Mesendoderm (in vitro differentiated cells): ENCODE measurements at places on chromosomes 4 and X.

DNA sequence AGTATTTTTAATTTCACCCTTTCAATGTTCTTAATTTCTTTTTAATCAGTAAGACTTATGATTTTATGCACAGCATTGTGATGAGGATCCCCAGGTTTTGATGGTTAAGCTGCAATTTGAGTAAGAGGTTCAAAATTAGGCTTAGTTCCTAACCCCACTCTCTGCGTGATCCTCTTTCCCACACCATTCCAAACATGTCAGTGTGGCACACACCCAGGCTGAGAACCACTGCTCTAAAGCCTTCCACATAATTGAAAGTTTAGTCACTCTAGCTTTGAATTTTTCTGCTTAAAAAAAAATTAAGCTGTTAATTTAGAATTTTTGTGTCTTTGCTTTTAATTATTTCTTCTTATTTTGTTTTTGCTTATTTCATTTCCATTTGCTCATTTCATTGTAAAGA lies 68.8 kb upstream of the SLC7A11 start:
- no peak for DNase-seq

DNA sequence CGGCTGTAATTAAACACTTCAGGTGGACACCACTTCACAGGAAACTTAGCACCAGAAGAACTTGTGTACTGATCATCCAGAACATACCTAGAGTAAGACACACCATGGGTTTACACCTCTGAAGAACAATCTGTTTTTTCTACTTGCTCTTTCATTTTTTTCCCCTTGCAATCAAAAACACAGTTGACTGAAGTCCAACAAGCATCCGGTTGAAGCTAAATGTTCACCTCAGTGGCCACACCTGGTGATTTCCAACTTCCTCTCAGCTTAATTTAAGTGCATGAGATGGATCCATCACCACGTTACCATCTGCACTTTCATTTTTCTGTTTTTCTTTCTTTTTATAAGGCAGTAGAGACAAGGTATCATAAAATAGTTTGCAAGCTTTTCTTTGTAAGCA lies 4.9 kb upstream of the TXK start:
- no peak for DNase-seq

DNA sequence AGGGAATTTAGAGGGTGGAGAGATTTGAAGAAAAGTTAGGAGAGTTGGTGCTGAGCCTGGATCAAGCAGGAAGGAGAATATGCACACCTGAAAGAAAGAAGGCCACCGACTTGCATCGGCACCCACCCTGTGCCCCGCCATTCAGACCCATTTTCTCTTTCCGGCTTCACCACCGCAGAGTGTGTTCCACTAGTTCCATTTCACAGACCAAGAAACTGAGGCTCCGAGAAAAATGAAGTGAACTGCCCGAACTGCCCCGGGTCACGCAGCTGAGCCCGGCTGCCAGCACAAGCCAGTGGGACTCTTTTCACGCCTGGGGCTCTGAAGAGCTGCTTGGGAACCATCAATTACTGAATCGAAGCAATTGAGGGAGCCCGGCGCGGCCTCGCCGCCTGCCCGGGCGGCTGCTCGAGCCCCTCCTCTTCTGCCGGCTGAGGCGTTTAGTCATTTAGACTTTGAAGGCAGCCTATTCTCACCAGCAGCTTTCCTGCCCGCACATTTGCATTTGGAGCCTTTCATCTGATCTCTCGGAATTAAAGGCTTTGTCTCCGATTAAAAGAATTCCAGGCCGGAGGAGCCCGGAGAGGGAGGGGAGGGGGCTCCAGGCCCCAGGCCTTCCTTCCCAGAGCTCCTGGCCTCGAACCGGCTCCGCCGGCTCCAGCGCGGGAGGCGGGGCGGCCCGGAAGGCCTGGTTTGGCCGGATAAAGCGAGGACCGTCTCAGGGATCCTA lies 140.2 kb upstream of the PJA1 start:
- DNase-seq, result peak; percentile 87

DNA sequence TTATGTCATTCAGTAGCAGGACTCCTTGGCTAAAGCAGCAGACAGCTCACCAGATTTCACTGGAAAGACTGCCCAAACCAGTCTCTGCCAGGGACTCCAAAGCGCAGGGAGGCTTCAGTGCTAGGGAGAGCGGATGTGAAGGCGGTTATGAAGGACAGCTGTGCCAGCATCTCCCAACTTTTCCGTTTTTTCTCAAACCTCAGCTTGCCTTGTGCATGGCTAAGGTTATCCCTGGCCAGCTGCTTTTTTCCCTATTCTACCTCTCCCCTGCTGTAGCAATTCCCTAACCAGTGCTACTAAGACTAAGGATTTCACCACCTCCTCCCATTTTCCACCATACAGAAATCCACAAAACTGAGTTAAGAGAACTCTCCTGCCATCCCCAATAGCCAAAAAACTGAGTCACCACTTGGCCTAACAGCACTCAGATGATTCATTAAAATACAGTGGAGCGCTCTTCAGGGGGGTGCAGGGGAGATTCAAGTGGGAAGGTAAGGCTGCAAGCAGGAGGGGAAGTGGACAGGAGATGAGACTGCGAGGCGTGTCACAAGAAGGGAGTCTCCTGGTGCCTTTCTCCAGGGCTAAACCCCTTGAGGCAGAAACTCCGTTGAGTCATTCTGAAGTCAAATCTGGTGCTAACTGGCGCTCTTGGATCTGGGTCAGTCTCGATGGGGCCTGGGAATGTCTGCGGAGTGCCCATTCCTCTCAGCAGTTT lies 90.7 kb downstream of the PALLD start:
- DNase-seq, result peak; percentile 82

- no peak for DNase-seq
Measured at GRCh38 chr4:74018771-74019170, 19.7 kb downstream of the CXCL3 start.

DNA sequence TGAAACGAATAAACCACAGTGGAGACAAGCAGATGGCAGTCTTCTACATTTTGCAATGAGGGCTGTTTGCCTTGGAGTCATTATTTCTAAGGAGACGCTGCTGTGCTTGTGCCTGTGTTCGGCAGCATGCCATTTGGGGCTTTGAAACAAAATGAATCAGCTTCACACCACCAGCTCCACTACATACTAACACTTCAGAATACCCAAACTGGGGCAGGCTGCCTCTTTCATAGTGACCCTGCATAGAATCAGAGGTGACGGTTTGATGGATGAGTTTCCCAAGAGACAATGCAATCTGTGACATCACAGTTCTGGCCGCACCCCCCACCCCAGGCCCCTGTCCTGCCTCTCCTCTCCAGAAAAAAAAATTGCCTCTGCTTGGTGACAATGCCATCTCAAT lies 57.1 kb upstream of the MID1 start:
- DNase-seq, result peak; percentile 36

DNA sequence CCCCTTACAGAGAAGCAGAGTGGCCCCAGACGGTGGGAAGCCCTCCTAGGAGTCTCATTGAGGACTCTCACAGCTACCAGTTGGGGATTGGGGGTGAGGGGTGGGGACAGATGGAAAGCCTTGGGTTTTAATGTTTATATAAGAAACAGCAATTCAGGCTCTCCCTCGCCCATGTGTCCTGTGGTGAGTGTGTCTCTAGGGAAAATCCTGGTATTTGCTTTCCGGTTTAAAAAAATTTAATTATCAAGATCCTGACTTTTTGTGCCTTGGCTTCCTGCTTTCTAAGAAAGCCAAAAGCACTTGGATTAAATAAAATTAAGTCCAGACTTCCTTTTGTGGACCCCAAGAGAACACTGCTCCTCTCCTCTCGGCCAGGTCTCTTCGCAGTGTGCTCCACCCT lies 93.8 kb downstream of the SOWAHB start:
- no peak for DNase-seq

DNA sequence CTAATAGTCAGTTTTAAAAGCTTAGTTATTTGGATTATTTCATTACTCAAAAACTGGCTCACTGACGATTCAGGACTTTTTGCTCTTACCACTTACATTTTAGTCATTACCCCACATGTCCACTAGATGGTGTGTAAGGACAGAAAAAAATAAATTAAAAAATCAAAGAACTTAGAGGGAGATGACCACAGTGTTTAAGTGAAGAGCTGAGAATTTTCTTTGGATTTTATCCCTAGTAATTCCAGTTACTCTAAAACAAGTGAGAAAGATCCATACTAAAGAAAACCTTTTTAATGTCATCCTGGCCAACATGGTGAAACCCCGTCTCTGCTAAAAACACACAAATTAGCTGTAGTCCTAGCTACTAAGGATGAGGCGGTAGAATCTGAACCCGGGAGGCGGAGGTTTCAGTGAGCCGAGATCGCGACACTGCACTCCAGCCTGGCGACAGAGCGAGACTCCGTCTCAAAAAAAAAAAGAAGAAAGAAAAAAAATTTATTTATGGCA lies 26.4 kb upstream of the TMPRSS11B start:
- DNase-seq, result peak; percentile 87

DNA sequence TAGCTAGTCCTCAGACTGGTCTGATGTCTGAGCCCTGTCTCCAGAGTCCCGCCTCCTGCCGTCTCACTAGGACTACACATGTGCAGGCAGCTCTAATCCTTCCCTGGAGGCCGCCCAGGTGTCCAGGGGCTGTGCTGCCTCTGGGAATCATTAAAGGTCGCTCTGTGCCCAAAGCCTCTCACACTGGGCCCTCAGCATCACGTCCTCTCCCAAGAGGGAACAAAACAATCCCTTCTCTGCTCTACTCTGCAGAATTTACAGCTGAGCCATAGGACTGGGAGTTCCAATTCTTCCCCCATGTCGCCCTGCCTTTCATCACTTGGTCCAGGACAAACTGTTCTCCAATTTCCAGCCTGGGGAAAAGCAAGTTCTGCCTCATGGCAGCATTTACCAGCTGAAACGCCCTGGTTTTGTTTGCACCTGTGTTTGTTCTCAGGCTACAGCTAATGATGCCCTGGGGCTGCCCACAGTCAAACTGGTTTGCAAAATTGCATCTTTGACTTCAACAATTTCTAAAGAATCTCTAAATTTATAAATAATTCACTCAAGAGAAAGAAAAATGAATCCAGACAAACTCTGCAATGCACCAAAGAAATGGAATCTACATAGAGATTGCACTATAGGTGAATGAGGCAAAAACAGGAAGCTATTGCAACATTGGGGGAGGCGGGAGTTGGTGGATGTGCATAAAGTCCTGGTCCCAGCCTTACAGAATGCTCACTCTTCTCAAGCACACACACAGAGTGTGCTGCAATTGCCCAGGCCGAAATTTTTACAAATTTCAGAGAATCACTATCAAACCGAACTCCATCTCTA lies 7.2 kb upstream of the MRFAP1 start:
- DNase-seq, result peak; percentile 55

GRCh38 chr4:131974730-131975129 lies 1174.4 kb upstream of the PCDH10 start:
- DNase-seq, result no peak

- peak; percentile 3 for DNase-seq
Measured at GRCh38 chrX:148133105-148133725, 152.1 kb downstream of the FMR1NB start.

- DNase-seq, result no peak
Measured at GRCh38 chrX:1384658-1385252, 7.2 kb downstream of the SLC25A6 start.

DNA sequence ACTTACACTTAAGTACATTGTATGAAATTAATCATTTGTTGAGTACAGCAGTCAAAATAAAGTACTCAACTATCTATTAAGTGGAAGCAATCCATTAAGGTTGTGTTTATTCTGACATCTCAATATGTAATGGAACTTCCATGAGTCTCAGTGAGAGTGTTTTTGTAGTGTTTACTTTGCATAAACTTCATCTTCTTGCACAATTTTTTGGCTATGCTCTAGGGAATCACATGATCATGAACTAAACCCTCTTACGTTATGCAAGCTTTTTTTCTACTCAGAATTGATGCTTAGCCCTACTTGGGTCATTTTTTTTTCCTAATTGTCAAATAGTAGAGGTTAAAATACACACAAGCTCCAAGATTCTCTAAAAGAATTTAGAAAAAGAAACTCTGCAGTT lies 21.1 kb upstream of the PIGA start:
- no peak for DNase-seq

GRCh38 chrX:55867181-55867651 lies 149.7 kb downstream of the RRAGB start:
- DNase-seq, result no peak

GRCh38 chrX:18855919-18856644 lies 127.8 kb downstream of the PHKA2 start:
- DNase-seq, result no peak

- no peak for DNase-seq
Measured at GRCh38 chrX:48957477-48957826, at the start of gene OTUD5. TSS of gene OTUD5 (minus strand) at chrX:48957607. CDS start at chrX:48957570, 37 bp downstream.

DNA sequence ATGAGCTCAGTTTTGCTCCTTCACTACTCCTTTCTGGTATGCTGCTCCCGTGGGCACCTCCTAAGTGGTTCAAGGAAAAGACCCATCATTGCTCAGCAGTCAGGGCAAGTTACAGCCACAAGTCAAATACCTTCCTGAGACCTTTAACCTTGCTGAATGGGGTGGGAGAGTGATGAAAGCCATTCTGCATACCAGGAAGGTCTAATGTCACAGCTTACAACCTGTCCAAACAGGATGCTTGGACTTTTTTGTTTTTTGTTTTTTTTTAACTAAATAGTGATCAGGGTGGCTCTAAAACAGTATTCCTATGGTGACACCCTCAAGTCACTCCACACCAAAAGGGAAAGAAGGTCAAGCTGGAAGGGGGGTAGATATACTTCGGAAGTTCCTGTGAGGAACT lies 93.1 kb downstream of the GPC3 start:
- peak; percentile 71 for DNase-seq
